ENCODE measurements at places on chromosomes 4 and X. TPM values are rescaled to one million over a fixed set of nuclear protein-coding genes. Genes with fewer than 3 reads are reported as not detected.

Gene SPANXN4
- not detected for total RNA-seq

Gene CAPN6
- total RNA-seq = not detected

Gene GRIA2
- total RNA-seq = 3.3 TPM

Gene PCSK1N
- 0.97 TPM for total RNA-seq

Gene GABRG1
- total RNA-seq = not detected

Gene GATB
- total RNA-seq = 33.2 TPM

Gene CD38
- total RNA-seq = 18.1 TPM

Gene DMP1
- total RNA-seq = not detected

Gene POLN
- total RNA-seq = 5.7 TPM

Gene GPRIN3
- total RNA-seq = 4.1 TPM

Gene UGT2B7
- not detected for total RNA-seq

Gene ANXA10
- total RNA-seq = not detected

Gene PABPC1L2B
- not detected for total RNA-seq

Gene PPARGC1A
- total RNA-seq = 9.3 TPM

Gene XIAP
- 63.7 TPM for total RNA-seq

Gene CABS1
- total RNA-seq = not detected

Gene CHM
- 48.8 TPM for total RNA-seq

Gene ABCG2
- 7.4 TPM for total RNA-seq

Gene FAM9B
- 0.44 TPM for total RNA-seq

Gene MAGEB2
- total RNA-seq = not detected

Gene ASB5
- not detected for total RNA-seq

Gene CXorf49
- total RNA-seq = not detected

Gene PDLIM3
- total RNA-seq = 4.8 TPM

Gene BMPR1B
- total RNA-seq = 7.9 TPM

Gene NHS
- 5.3 TPM for total RNA-seq

Gene GAGE13
- not detected for total RNA-seq

Gene RASSF6
- not detected for total RNA-seq

Gene DDX53
- not detected for total RNA-seq

Gene NDST3
- total RNA-seq = not detected

Gene NSG1
- total RNA-seq = 3.9 TPM

Gene CPLX1
- total RNA-seq = 3.3 TPM

Gene MBNL3
- 66.6 TPM for total RNA-seq

Gene MAGEA10
- total RNA-seq = not detected
